Stimulated activated CD8-positive, alpha-beta memory T cell treated with anti-CD3 and anti-CD28 coated beads, Interleukin-12 subunit alpha, Interleukin-12 subunit beta, amount 100 ng/mL, for 4 hours (primary cell): ENCODE measurements at places on chromosomes 4 and X.

DNA sequence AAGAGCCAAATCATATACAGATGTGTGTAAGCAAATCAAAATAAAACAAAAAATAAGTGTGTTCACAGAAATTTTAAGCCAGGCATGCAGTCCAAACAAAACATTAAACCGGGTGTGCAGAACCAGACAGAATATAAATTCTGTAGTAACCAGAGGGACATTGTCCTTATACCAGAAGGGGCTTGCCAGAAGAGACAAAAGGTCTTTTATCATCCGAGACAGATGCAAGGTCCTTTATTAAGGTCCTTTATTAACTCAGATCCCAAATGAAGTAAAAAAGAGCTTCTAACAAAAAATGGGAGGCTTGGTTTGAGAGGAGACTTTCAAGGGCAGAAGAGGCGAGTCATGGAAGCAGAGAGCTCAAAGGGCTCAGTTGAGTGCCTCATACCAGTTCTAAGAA, 59.2 kb downstream of the RGS12 start:
- DNase-seq: no peak

DNA sequence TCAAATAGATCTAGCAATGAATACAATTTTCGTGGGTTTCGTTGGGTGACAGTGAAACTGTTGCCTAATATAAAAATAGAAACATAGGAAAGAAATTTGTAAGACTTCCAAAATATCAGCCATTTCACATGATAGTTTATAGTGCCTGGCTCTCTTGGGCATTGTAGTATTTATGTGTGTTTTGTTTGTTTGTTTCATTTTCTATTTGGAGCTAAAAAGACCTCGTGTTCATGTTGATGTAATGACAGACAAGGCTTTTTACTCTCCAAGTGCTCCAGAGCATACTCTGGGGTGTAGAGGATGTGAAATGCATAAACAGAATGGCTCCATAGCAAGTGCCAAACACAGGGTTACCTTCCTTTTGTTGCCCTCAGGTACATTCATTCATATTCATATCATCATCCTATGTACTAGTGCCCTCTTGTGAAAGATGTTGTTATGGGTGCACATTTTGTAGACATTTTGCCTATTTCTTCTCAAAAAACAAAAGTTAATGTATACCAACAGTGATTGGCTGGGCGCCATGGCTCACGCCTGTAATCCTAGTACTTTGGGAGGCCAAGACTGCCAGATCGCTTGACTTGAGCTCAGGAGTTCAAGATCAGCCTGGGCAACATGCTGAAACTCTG, 100.7 kb upstream of the AMOT start:
- no peak for DNase-seq

DNA sequence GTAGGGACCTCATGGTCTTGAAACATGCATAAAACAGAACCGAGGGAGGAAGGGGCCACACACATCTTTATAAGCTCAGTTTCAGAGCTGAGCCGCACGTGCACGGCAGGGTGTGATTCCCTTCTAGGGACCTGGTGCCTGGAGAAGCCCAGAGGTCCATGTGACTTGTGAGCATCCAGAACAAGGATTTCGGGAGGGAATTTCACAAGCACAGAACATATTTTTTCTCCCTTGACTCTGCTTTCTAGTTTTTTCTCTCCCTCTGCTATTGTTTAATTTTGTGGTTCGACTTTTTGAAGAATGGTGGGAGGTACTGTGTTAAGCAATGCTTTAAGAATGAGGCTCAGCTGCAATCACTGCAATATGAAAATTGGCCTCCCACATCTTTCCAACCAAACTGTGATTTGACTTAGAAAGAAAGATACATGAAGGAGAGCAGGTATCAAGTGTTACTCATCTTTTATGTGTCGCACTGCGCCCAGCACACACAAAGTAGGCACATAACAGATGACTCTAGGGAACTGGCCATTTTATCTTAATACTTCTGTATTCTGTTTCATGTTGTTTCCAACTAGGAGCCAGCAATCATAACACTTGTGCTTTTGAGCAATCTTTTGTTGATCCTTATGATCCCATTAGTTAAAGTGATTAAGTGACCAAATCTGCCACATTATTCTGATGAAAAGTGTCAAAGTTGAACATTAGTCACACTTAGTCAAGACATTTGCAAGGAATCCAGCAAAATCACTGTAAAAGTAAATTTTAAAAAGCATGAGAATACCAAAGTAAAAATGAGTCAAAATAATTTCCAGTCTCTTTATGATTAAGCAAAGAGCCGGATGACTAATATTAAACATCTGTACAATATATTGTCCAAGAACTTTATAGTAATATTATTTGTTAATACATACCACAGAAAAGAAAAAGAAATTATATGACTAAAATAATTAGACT, 86.4 kb downstream of the SHISA3 start:
- DNase-seq: no peak

DNA sequence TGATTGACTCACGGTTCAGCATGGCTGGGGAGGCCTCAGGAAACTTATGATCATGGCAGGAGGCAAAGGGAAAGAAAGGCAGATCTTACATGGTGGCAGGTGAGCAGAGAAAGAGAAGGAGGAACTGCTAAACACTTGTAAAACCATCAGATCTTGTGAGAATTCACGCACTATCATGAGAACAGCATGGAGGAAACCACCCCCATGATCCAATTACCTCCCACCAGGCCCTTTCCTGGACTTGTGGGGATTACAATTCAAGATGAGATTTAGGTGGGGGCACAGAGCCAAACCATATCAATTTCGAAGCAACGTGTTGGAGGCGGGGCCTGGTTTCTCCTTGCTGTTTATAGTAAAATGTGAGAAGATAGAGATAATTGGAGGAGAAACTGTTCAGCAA, 167.4 kb downstream of the GABRB1 start:
- DNase-seq: no peak

DNA sequence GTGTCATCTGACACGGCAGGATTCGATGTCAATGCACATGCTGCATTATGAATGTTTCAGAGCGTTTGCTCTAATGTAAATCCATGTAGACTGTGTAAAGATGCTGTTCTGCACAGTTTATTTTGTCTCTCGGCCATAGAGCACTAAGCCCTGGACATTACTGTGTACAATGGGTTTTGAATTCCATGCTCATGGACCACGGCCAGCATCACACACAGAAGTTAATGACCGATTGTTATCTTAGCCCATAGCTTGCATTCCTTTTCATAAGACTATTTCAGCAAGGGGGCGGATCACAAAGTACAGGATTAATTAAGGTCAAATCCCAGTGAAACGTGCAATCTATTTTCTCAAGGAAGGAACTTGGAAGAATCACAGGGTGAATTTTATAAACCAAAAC, 286.1 kb upstream of the TENM3 start:
- DNase-seq: no peak

DNA sequence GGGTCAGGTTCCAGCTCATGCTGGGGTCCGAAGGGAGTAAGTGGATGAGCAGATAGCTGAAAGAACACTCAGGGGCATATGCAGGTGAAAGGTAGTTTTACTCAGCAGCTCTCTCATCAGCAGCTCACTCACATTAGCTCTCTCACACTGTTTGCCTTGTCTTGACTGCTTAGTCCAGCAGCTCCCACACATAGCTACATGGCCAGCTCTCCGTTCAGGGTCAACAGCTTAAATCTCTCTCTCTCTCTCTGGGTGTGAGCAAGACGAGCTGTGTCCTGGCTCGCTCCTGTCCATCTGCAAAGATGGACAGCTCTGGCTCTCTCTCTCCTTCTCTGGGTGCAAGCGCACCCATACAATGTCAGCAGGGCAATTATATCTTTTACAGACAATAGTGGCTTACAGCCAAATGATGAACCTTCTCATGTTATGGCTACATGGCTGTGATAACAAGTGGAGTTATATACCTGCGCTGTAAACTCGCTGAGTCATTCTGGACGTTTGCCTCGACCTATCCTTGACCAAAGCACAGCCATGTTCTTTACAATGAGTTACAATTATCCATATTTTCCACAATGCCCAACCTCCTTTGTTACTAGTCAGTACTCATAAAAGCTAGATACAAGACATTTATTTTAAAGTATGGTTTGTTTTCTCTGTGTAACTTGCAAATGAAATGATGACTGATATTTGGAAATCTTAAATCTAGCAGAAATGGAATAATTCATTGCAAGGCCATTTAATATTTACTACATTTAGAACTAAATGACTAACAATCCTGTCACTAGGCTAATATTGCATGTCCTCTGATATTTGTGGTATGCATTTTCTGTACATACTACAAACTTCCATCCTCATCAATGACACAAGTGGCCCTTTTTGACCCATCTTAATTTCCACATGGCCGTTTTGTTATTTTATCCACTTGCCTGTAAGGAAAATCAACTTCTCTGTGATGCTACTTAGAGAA, 9.3 kb downstream of the PAPSS1 start:
- no peak for DNase-seq

- DNase-seq: no peak
Observed at GRCh38 chr4:110287130-110287529, 88.7 kb upstream of the ELOVL6 start.

DNA sequence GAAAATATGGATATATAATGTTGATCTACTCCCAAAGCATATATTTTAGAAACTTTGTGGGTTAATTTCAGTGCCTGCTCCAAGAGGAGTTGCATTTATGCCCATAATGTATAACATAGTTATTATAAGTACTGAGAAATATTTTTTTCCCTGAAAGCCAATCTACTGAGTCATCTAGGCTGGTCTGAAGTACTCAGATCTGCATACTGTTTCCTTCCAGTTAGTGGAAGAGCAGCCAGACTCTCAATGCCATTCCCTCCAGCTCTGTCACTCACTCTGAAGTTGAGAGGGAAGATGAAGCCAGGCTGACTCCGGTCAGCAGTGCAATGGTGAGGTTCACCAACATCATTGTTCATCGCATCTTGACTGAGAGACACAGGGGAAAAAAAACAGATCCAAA, 505.1 kb downstream of the PPARGC1A start:
- DNase-seq: no peak
